Hematopoietic multipotent progenitor cell treated with erythropoietin and hydrocortisone succinate and interleukin-3 and kit ligand, for 6 days (in vitro differentiated cells): ENCODE measurements at places on chromosomes 4 and X.

DNA sequence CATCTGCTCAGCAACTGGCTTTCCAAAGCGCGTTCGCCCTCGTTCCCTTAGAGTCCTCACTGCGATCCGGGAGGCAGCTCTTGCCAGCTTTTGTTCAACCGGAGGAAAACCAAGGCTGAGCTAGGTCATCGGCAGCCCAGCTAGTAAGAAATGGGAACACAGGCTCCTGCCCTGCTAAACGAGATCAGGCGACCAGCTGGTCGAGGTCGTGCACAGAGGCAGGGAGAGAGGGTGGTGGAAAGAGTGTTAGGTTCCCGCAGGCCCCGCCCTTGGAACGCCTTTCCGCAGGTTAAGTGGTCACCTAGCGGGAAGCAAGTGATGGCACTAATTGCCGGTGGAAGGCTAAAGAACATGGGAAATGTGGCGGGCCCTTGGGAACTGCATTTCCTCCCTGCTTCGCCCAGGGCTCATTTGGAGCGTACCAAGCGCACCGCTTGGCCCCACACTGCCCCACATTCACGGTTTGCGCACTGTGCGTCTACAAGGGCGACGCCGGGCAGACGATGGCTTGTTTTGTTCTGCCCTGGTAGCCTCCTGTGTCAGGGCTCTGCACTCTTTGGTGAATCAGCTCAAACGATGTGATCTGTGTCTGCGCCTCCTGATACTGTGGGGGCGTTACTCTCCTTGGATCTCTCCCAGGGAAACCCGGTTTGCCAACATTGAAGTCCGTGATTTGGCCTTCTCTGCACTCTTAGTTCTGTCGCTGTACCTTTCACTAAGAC, 7.2 kb upstream of the PRDM8 start:
- no peak for DNase-seq

GRCh38 chr4:10721616-10722015, 37.0 kb upstream of the CLNK start:
- no peak for DNase-seq

DNA sequence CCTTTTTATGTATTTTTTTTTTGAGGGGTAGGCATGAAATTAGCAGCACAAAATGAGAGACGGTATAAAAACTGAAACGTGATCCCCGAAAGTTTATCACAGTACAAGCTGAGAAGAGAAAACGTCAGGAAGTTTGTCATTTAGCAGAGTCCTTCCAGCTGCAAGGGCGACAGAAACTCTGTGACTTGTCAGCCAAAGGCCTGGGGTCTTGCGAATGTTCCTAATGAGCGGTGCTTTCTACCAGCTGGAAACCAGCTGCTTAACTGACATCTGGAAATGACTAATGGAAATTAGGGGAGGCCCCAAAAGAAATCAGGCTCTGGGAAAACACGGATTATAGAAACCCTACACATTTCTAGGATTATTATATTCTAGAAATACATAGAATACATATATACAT, 66.5 kb downstream of the CHRNA9 start:
- no peak for DNase-seq

DNA sequence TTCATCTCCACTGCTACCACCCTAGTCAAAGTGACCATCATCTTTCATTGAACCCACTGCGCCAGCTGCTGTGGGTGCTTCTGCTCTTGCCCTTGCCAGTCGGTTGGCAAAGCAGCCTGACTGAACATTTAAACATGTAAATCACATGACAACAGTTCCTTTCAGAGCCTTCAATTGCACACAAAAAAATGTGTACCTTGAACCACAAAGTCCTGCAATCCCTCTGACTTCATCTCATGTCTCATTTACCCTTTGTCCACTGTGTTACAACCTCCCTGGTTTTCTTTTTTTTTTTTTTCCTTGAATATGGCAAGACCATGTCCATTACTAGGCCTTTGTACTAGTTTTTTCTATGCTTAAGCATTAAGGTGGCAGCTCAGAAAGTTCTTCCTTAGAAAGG, 183.5 kb downstream of the GBA3 start:
- no peak for DNase-seq

DNA sequence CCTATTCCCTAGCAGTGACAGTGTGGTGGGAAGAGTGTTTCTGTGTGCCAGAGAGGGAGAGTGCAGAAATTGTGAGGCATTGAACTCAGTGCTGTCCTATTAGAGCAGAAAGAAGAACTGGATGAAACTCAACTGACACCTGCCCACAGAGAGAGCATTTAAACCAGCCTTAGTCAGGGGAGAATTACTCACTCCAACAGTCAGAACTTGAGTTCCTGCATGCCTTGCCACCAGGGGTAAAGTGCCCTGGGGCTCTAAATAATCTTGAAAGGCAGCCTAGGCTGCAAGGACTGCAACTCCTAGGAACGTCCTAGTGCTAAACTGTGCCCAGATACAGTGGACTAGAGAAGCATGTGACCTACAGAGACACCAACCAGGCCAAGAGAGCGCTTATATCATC, 12.8 kb downstream of the CYSLTR1 start:
- DNase-seq: no peak

GRCh38 chr4:77141964-77142645, 14.9 kb upstream of the CCNG2 start:
- DNase-seq: no peak

DNA sequence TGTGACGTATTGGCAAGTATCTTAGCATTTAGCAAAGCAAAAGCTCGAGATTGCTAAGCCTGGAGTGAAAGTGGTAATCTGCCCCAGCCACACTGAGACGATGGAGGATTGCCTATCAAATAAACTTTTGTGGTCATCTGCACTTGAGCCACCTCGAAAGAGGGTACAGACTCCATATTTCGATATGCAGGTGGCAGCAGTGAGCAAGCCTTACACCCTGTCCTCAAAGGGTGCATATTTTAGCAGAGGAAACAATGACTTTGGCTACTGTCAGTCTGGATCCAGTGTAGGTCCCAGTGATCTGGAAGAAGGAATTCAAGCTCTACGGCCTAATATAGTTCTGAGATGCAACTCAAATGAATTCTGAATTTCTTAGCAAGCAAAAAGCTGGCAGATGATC, 153.9 kb downstream of the ATG4A start:
- peak; percentile 1 for DNase-seq

GRCh38 chr4:101018836-101019235, 328.5 kb downstream of the PPP3CA start:
- DNase-seq: no peak

DNA sequence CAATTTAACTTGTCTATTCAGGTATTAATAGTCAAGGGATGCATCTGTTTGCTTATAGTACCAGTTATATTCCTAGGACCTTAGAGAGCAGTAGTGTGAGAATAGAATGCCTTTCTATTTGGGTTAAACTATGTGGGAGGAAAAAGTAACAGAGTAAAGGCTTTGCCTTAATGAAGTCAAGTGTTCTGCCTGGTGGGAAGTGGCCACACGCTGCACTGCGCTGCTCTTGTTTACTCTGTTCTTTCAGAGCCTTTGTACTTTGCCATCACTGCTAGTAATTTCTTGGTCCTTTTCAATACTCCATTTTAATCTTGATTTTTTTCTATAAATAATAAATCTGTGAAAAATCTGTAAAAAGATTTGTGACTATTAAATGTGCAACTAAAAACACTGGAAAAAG, 38.0 kb downstream of the YIPF6 start:
- DNase-seq: no peak

- no peak for DNase-seq
Measured at GRCh38 chrX:78957768-78958130, 12.6 kb downstream of the P2RY10 start.

- DNase-seq: no peak
Measured at GRCh38 chr4:48986654-48987164, 634 bp downstream of the CWH43 start.

DNA sequence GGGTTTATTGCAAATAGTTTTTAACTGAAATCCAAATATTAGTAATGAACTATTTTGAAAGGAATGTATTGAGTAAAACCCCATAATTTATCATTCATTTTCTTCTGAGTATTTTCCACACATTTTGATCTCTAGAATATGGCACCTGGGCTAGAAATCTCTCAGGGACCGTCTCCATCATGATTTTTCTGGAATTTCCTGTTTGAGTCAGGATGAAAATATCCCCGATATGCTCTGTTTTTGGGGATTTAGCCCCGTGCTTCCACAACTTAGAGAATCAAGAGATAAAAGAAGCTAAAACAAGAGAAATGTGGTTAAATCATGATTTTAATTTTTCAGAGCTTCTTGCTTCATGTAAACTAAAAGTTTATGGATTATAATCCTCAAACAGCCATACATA, 114.2 kb downstream of the SPCS3 start:
- DNase-seq: no peak

GRCh38 chrX:55451626-55451989, 319 bp upstream of the MAGEH1 start:
- no peak for DNase-seq

- DNase-seq: no peak
Measured at GRCh38 chrX:20438871-20439526, 172.3 kb upstream of the RPS6KA3 start.

DNA sequence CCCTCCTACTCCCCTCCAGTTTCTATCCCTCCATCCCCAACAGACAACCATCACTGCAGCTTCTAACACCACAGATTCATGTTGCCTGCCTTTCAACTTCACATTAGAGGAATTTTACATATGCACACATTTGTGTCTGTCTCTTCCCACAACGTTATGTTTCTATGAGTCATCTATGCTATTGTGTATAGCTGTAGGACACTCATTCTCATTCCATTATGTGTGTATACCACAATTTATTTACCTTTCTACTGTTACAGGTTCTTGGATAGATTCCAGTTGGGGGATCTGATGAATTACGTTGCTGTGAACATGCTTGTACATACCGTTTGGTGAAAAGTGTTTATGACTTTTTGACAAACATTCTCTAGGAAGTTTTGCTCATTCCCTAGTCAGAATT, 58.8 kb upstream of the TRPC3 start:
- DNase-seq: no peak

DNA sequence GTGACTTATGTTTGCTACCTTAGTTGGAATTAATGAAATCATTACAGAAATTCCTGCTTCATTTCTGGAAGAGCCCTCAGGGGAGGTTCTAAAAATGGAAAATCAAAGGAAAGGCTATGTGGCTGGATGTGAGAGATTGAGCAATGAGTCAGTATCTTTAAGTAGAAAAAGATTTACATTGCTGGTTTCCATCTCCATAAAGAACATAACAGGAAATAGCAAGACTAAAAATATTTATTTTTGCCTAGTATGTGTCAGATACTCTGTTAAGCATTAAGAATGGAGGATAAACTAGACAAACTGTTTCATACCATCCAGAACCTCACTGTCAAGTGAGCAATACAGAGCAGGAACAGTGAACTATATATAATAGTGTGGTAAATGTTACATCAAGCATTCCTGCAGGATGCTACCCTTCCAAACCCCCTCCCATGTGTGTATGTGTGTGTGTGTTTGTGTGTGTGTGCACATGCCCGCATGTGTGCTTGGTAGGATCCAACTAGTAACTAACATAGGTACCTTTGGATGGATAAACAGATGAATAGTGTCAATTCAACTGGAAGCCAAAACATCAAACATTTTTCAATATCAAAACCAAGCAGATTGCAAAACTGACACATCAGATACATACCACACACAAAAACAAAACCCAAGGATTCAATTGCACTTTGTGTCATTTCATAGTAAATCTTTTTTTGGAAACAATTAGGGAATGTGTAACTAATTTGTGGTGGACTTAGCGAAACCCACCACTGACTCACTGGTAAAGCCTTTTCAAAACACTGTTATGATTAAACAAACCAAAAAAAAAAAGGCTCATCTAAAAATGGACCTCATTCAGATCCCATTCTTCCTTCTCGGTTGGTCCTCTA, 223.4 kb downstream of the SHROOM3 start:
- no peak for DNase-seq

GRCh38 chr4:185634066-185634652, 98.9 kb upstream of the PDLIM3 start:
- DNase-seq: peak; percentile 35

DNA sequence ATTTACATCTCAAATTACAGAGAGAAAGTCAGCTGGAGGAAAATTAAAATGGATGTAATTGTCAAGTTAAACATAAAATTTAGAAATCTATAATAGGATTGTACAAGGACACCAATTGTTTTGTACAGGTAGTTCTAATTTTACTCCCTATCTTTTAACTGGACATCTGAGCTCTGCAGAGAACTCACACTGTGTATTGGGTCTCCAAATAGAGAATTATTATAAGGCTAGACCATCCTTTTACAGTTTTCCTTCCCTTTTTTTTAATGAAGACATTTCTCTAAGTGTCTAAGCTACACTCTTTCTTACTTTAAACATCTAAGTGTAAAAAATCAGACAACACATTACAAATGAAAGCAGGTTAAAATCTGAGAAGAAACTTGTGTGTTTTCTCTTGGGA, 78.4 kb upstream of the GC start:
- DNase-seq: no peak
